ENCODE measurements at places on chromosomes 2 and 18.

GRCh38 chr2:226213717-226214116 lies 585.9 kb downstream of the IRS1 start:
- H3K4me3 ChIP-seq: no peak overlapping the region
- no peaks in the 10 kb centered on the region for H3K36me3 ChIP-seq
- no peak overlapping the region for H3K27ac ChIP-seq
- no peak for DNase-seq
- no peaks in the 10 kb centered on the region for H3K27me3 ChIP-seq

- DNase-seq: no peak
- H3K4me1 ChIP-seq: no peaks in the 10 kb centered on the region
- peaks cover 45% of the 10 kb centered on the region for H3K36me3 ChIP-seq
- H3K27ac ChIP-seq: no peak overlapping the region
- no peak overlapping the region for H3K4me3 ChIP-seq
These were observed 15.9 kb downstream of the ZNF638 start for GRCh38 chr2:71347517-71347916.

DNA sequence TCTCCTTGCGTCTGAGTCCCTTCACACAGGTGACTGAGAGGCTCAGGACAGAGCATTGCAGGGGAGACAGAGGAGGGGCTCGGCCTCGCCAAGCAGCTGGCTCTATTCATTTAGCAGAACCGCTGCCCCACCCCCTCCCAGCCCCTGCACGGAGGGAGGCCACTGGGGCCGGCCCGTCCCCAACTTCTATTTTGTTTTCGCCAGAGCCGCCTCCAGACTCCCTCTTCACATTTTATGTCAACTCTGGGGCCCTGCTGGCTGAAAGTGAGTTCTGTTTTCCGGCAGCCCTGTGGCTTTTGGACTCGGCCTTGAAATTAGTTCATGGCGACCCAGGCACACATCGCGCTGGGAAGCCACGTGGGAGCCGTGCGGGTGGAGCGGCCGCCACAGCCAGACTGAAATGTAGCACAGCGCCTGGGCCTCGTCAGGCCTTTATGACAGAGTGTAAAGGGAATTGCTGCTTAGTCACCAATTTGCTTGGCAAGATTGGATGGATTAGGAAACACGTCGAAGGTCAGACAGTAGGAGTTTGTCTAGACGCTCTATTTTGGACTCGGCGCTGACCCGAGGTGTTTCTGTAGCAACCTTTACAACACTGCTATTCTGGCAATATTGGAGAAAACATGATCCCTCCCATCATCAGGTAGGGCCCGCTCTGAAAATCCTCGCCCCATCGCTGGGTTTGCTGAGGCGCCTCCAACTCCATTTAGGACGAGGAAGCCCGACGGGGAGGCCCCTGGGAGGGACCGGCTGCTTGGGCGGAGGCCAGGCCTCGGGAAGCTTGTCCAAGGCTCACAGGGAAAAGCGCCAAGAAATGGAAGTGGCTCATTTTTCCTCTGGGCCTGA lies 90.7 kb upstream of the CTDP1 start:
- no peak for DNase-seq
- no peaks in the 10 kb centered on the region for H3K4me1 ChIP-seq
- peaks cover 80% of the 10 kb centered on the region for H3K27me3 ChIP-seq
- H3K27ac ChIP-seq: no peak overlapping the region
- H3K36me3 ChIP-seq: no peaks in the 10 kb centered on the region
- no peak overlapping the region for H3K4me3 ChIP-seq

DNA sequence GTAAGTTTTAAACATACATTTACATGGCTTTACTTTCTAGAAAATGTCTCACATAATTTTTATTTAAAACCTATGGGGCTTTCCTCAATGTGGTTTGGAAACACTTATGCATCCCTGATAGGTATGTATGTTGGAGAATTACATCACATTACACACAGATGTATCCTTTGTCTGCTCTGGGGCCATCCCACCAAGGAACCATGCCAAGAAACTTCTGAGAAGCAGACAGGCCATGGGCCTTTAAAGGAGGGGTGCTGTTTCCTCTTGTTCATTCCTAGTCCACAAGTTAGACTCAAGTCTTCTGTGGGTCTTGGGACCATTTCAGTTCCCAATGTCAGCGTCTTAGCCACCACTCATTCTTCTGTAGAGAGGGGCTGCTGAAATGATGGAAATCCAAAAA lies 162.0 kb upstream of the SETBP1 start:
- no peaks in the 10 kb centered on the region for H3K36me3 ChIP-seq
- peaks cover 23% of the 10 kb centered on the region for H3K4me1 ChIP-seq
- H3K27ac ChIP-seq: no peak overlapping the region
- DNase-seq: no peak

GRCh38 chr2:208783184-208783583 lies 376.6 kb downstream of the PTH2R start:
- no peaks in the 10 kb centered on the region for H3K27me3 ChIP-seq
- DNase-seq: no peak
- H3K36me3 ChIP-seq: no peaks in the 10 kb centered on the region
- H3K4me3 ChIP-seq: no peak overlapping the region

GRCh38 chr18:78765142-78765541 lies 214.5 kb upstream of the SALL3 start:
- no peaks in the 10 kb centered on the region for H3K4me1 ChIP-seq
- H3K27me3 ChIP-seq: peaks cover 74% of the 10 kb centered on the region
- H3K36me3 ChIP-seq: no peaks in the 10 kb centered on the region
- H3K4me3 ChIP-seq: no peak overlapping the region

GRCh38 chr18:76208678-76209306 lies 286.2 kb downstream of the ZNF516 start:
- H3K4me3 ChIP-seq: no peak overlapping the region
- H3K27me3 ChIP-seq: peaks cover 82% of the 10 kb centered on the region
- no peak overlapping the region for H3K27ac ChIP-seq
- no peak for DNase-seq
- no peaks in the 10 kb centered on the region for H3K36me3 ChIP-seq

DNA sequence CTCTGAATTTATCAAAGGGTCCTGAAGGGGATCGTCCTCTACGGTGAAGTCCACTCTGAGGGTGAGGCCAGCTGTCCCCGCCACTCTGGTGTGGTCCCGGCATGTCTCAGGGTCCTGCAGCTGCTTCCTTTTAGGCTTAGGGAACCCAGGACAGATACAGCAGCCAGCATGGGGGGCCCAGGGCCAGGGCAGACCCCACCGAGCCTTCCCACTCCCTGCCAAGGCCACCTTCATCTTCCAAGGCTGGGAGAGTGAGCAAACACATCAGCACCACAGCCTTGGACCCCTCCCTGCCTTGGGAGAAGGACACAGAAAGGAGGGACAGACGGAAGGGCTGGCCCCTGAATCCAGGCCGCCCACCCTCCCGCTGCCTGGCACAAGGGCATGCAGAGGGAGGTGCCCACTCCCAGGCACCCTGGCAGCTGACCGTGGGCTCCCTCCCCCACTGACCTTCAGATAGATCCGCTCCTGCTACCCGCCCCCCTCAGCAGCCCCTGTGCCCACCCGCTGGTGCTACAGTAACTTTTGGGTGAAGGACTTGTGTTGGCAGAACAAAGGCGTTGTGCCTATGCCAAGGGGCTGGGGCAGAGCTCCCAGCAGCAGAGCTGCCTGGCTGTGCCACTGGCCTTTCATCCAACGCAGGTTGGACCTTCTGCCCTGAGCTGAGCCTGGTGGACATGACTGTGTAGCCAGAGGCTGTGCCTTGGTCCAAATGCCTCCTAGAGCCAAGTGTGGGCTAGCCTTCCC lies 7.6 kb downstream of the CYP26B1 start:
- peaks cover 34% of the 10 kb centered on the region for H3K4me1 ChIP-seq
- no peak for DNase-seq
- H3K27me3 ChIP-seq: no peaks in the 10 kb centered on the region
- peak overlapping the region; percentile 40 for H3K27ac ChIP-seq

DNA sequence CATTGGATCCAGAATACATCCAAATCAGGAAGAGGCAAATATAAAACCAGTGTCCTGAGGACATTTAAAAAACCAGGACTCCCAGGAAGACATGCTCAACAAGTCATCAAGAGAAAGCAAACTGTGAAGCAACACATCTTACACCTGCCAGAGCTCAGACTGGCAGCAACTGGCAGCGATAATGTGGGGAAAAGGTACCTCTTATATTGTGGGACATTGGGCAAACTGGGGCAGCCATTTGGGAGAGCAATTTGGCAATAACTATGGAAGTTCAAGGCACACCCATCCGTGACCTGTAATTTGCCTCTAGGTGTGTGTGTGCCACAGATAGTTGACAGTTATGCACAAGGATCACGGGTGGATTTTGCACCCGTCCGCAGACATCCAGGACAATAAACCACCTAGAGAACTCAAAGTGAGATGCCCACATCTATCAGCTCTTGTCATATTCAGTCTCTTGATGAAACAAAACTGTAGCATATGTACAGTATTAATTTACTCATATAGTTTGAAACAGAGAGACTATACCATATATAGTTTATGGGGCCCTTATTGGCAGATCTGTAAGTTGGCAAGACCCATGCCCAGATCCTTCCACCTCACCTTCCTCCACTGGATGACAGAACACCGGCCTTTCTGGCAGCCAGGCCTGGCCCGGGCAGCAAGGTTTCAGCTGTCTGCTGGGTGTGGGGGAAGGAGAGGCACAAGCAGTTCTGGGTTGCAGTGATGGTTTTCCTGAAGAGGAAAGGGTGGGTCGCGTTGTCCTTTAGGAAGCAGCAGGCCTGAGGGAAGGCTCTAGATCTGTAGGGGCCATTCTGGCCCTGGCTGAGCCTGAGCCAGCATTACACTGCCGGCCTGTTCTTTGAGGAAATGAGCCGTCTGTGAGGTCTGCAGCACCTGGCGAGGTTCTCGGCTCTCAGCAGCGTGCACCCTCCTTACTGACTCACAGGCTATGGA lies 18.8 kb downstream of the HJURP start:
- no peaks in the 10 kb centered on the region for H3K4me1 ChIP-seq
- no peaks in the 10 kb centered on the region for H3K27me3 ChIP-seq
- DNase-seq: no peak

DNA sequence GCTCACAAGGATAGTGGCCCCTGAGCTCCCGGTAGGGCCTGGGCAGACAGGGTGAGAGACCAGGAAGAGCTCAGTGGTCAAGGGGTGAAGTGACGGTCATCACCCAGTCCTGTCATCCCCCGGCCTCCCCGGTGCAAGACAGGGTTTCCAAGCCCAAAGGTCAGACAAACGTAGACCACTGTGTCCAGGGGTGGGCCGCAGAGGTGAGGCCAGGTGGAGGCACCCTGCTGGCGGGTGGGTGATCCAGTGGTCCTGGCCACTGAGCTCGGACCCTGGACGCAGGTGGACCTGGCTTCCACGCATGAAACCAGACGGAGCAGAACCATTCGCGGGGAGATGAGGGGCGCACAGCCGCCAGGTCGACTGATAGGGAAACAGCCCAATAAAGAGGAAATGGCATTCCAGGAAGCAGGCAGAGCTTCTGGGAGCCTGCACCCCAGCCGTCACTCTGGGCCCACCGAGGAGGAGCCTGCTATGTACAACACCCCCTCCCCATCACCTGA lies 14.4 kb upstream of the SNED1 start:
- no peak overlapping the region for H3K4me3 ChIP-seq
- H3K36me3 ChIP-seq: no peaks in the 10 kb centered on the region
- H3K4me1 ChIP-seq: peaks cover 13% of the 10 kb centered on the region
- DNase-seq: no peak
- H3K27ac ChIP-seq: no peak overlapping the region

- DNase-seq: no peak
- peaks cover 8% of the 10 kb centered on the region for H3K4me1 ChIP-seq
- H3K27ac ChIP-seq: no peak overlapping the region
- H3K27me3 ChIP-seq: no peaks in the 10 kb centered on the region
- no peak overlapping the region for H3K4me3 ChIP-seq
These were observed 422.8 kb upstream of the ZEB2 start for GRCh38 chr2:144942516-144943256.

DNA sequence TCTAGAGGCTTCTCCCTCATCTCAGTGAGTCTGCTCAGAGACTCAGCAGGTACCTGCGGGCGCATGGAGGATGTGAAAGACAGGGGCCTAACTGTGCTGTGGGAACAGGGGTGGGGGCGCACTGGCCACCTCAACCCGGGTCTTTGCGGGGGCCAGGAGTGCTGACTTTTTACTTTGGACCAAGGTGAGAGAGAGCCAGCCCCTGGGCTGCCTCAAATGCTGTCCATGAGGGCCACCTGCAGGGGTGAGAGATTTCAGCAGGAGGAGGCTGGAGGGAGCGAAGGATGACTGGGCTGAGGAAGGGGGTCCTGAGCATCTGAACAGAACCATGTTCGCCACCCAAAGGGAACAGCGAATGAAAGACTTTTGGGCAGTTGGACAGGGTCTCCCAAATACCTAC lies 129.4 kb downstream of the TNS1 start:
- no peaks in the 10 kb centered on the region for H3K4me1 ChIP-seq
- no peaks in the 10 kb centered on the region for H3K27me3 ChIP-seq
- no peak overlapping the region for H3K27ac ChIP-seq
- no peak overlapping the region for H3K4me3 ChIP-seq
- DNase-seq: no peak

DNA sequence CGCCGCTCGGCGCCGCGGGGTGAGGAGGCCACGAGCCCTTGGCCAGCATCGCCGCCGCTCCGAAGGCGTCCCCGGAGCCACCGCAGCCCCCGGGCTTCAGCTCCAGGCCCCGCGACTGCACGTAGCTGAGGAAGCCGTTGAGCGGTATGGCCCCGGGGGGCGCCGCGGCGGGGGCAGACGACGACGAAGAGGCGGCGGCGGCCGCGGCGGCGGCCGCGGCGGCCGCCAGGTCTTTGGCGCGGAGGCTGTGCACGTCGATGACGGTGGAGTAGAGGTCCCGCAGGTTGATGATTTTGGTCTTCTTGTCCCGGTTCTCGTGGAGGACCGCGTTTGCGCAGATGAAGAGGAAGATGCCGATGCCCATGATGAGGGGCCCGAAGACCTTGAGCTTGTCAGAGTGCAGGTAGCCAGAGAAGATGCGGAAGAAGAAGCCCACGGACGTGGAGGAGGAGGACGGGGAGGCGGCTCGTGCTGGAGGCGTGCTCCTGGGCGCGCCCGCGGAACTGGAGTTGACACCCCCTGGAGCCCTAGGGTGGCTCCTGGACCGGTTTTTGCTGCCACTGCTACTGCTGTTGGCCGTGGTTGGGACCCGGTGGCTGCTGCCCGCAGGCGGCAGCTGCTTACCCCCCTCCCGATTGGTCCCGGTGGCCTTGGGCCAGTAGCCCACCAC lies 4.0 kb downstream of the TMEM200C start:
- DNase-seq: no peak
- H3K4me3 ChIP-seq: no peak overlapping the region
- no peaks in the 10 kb centered on the region for H3K4me1 ChIP-seq
- H3K27ac ChIP-seq: no peak overlapping the region
- H3K36me3 ChIP-seq: no peaks in the 10 kb centered on the region
